ENCODE measurements at places on chromosomes 4 and X.

DNA sequence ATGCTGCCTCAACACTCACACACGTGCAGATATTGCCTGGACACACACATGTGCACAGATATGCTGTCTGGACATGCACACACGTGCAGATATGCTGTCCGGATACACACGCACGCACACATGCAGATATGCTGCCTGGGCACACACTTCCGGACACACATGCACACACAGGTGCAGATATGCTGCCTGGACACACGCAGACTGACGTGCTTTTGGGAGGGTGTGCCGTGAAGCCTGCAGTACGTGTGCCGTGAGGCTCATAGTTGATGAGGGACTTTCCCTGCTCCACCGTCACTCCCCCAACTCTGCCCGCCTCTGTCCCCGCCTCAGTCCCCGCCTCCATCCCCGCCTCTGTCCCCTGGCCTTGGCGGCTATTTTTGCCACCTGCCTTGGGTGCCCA, 14.7 kb downstream of the FGFRL1 start:
- DNase-seq = no peak

DNA sequence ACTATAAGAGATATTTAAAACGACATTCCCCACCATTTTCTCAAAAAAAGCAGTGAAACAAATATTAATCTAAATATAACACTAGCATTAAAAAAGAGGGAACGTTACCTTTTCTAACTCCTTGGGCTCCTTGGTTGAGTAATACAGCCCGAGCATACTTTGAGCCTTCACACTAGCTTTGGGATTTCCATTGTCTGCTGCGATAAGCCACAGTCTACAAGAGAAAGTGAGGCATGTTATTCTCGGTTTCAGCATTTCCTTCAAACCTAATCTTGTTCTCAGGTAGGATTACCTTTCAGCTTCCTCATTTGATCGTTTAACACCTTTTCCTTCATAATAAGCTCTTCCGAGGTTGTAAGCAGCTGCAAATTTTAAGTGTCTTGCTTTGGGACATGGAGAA, 21.7 kb downstream of the LRP2BP start:
- DNase-seq = no peak

DNA sequence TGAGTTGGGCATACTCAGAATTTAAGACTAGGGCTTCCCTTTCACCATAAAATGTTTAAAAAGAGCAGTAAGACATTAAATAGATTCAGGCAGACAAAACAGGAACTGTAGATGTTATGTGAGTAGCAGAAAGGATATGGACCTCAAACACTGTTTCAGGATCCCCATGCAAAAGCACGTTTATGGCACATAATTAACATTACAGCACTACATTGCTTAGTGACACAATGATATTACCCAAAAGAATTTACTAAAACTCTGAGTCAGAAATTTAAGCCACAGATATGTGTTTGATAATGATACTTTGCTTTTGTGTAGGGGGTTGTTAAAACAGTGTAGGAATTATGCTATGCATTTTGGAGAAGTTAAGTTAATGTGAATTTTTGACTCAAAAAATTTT, 266.3 kb downstream of the PDGFC start:
- peak; percentile 37 for DNase-seq

DNA sequence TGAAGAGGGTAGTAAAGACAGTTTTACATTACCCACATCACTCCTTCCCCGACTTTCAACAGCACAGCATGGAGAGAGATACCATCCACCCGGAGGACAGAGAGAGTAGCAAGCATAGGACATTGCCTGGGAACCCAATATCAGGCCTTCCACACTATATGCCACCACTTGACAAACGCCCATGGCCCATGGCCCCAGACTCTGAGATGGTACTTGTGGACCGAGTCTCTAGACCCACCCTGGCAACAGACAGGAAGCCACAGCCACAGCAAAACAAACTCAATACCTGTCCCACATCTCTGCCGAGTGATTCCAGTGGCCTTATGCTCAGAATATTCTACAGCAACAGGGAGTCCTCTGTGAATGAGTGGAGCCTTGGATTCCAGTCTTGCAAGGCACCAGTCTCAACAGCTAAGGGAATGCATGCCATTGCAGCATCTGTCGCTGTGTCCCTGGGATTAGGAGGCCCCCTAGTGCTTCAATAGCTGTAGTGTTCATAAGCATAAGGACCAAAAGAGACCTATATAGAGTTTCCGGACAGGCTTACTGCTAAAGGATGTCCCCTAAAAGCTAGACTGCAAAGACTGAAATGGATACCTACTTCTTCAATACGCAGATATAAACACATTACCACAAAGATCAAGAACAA, 14.7 kb upstream of the CT55 start:
- DNase-seq = peak; percentile 56

DNA sequence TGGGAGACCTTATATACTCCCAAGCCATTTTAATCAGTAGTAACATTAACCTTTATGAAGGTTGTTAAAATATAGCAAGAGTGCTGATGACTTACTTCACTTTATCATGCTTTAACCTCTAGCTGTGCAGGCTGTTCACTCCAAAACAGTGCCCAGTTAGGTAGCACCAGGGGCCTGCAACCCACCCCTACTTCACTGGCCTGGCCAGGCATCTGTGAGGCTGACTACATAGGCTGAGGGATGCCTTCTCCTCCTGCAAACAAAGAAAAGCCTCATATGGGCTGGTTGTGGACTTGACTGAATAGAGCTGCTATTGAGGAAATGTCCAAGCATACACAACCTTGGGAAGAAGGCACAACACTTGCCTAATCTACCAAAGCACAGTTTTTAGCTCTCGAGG, 172.8 kb downstream of the SHROOM3 start:
- no peak for DNase-seq

GRCh38 chr4:84718699-84719098, 135.8 kb downstream of the CDS1 start:
- no peak for DNase-seq

- DNase-seq = no peak
Observed at GRCh38 chrX:133440797-133441163, 25.5 kb upstream of the GPC4 start.

GRCh38 chr4:8326206-8326605, 56.7 kb downstream of the HTRA3 start:
- no peak for DNase-seq

- DNase-seq = no peak
Observed at GRCh38 chrX:38095971-38096529, 89.7 kb downstream of the SYTL5 start.

- peak; percentile 50 for DNase-seq
Observed at GRCh38 chr4:169243825-169244609, 26.7 kb downstream of the SH3RF1 start.

DNA sequence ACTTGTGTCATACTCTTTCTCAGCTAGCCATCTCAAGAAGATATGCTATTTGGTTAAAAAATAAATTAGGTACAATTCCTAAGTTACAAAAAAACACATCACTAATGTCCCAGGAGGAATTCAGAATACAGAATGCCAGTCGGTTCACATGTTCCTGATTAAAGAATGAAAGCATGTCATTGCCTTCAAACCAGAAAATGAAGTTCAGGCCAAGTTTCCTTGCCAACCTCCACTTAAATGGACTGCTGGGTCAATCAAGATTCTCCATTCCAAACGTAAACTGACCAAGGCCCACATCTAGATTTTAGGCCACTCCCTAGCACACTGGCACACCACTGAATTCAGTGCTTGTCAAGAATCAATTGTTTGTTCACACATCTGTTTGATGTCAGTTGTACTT, 6.5 kb downstream of the PIGA start:
- DNase-seq = no peak

DNA sequence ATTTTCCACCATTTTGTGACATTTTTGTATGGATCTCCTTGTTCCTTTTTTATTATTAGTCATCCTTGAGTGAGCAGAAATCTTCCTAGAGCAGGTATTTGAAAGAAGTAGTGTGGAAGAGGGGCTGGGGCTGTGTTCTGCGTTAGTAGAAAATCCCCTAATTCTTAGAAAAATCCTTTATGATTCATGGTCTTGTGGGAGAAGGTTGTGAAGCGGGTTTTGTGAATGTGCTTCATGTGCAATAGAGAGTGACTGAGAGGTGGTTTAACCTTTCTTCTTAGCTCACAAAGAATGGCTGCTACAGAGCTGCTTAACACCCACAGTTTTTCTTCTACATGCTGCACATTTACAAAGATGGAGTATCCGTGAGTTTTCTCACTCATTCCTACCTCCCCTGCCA, 220.5 kb downstream of the IDS start:
- no peak for DNase-seq

GRCh38 chrX:15475021-15475420, 18.1 kb downstream of the PIR start:
- DNase-seq = no peak

DNA sequence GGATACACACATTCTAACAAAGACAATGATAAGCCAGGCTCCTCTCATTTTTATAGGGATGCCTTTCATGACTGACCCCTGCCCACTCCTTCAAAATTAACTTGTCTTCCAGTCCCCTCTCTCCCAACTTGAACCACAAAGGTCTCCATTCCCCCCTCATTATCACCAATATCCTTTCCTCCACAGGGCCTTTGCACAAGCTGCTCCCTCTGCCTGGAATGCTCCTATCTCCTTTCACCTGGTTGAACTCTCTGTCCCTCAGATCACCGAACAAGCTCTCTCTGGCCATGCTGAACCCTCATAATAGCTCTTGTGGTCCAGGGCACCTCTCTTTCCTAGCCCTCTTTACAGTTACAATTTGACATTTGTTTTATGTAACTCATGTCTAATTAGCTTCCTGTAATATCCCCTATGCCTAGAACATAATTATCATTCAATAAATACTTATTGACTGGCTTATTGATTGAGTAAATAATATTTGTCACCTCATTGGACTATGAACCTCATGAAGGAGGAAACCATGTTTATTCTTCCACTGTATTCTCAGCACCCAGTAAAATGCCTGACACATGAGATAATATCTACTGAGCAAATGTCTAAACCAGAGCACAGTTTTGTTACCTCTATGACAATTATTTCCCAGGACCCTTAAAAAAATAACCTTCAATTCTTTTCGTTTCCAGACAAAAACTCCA, 266.3 kb upstream of the RASGEF1B start:
- DNase-seq = no peak

DNA sequence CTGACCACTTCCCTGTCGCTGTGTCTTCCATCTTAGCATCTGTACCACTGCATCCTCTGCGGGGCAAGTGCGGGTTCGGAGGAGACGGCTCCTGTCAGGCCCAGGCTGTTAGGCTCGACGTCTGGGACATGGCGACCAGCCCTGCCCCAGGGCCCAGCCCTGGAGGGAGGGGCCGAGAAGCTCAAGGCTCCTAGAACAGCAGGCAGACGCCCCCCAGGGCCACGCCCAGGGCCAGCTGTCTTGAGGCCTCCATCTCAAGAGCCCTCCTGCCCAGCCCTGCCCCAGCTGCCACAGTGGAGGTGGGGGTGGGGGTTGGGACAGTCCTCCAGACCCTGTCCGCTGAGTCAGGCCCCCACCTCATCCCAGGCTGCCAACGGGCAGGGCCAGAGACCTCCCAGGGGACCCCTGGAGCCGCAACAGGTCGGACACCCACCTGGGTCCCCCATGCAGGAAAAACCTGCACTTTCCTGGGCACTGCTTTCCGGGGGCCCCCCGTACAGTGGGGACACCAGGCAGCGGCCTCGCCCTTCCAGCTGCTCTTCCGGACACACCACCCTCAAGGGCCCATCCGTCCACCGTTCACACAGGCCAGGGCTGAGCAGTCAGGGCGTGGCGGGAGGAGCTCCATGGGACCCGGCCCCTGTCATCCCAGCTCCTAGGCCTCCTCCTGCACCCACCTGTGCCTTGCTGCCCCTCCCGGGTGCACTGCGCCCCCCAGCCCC, 83.1 kb downstream of the FAM53A start:
- DNase-seq = no peak

GRCh38 chr4:145679520-145679919, 426 bp upstream of the C4orf51 start:
- DNase-seq = peak; percentile 60

DNA sequence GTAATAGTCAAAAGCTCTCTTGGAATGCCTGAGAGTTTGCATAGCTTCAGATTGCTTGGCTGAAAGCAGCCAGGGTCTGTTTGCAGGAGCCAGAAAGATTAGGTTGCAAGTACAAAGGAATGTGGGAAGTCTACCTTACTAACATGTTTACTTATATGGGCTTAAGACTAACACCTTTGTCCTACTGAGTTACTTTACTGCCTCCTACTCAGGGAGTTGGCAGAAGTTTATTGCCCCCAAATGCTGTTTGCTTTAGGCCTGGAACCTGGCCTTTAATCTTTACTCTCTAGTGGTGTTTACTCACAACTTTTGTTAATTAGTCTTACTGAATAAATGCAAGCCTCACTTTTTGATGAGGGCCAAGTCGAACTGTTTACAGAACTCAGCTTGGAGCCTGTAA, 219.4 kb upstream of the ZC4H2 start:
- no peak for DNase-seq

GRCh38 chr4:174521800-174522182, 497 bp downstream of the HPGD start:
- DNase-seq = peak; percentile 5
